ENCODE measurements at places on chromosomes 1 and 21.

DNA sequence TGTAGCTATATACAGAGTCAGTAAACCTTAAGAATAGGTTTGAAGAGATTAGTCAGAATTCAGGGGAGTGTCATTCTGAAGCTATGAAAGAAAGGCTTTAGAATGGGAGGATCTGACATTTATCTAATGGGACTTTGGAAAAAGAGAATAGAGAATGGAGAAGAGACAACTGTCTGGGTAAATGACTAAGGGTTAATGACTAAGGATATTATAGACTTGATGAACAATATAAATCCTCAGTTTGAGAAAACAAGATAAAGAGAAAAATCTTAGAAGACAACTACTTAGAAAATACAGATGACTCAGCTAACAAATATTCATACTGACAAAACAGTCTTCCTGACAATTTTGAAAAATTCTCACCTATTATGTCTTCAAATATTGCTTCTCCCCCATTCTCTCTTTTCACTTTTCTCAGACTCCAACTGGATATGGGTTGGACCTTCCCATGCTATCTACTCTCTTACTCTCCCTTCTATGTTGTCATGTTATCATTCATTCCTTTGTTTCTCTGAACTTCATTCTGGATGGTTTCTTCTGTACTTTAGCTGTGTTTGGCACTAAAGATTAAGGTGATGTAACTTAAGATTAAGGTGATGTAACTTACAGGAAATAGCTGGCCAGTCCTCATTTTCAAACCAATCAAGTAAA is 20.4 kb downstream of the SLC16A1 start:
- DNase-seq: no peak

- no peak for DNase-seq
Measured at GRCh38 chr1:228407106-228408040, 738 bp upstream of the TRIM11 start.

- no peak for DNase-seq
Measured at GRCh38 chr1:21175324-21175669, 1.4 kb downstream of the EIF4G3 start.

GRCh38 chr1:43639976-43640794 is 9.8 kb upstream of the KDM4A start:
- no peak for DNase-seq

- DNase-seq: no peak
Measured at GRCh38 chr1:61078618-61079295, 3.6 kb upstream of the NFIA start.

DNA sequence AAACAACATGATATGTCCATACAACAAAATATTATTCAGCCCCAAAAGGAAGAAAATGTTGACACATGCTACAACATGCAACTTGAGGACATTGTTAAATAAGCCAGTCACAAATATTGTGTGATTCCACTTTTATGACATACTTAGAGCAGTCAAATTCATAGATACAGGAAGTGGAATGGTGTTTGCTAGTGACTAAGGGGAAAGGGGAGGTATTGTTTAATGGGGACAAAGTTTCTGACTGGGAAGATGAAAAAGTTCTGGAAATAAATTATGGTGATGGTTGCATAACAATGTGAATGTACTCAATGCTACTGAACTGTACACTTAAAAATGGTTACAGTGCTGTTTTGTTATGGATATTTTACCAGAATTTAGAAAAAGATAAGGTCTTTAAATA is 77.7 kb downstream of the RHOU start:
- no peak for DNase-seq

DNA sequence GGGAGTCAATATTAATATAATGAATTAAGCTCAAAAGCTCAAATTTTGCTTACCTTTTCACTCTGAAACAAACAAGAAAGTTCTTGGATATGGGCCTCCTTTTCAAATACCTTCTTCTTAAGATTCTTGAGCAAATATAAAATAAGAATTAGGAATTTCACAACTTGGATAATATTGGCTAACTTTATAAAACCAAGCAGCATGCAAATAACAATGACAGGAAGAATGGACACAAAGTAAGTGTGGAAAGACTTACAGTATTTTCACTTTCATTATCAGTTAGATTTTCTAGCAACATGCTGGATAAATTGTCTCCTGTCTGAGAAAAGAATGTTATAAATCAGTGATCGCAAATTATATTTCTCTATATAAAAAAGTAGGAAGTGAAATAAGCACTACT is 13.2 kb downstream of the ODF2L start:
- DNase-seq: no peak

DNA sequence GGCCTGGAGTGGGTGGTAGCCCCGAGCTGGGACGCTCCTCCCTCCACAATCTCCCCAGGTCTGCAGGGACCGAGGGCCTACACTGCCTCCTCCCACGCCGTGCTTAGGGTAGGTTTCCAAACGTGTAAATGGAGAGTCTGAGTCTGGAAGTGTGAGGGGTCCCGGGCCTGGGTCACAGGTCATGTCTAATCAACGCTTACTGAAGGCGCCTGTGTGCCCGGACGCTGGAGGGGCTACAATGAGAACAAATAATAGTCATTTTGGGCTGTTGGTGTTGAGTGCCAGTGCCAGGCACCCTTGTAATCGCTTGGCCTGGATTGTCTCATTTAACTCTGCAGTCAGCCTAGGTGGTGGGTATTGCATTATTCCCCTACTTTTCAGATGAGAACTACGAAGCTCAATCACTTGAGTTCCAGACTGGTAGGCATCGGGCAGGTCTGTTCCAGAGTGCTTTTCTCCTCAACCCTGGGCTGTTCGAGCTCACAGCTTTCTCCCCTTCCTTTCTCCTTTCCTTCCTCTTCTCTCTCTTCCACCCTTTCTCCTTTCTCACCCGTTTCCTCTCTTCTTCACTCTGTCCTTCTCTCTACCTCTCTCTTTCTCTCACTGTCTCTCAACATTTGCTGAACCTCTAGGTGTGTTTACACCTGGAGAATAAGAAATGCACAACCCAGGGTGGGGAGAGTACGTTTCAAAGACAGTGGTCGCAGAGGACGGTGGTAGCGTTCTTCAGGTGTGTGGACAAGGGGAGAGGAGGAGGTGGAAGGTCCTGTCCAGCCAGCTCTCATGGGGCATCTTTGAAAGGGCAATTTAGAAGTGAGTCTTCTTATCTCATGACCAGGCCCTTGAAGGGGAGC is 883 bp downstream of the SLC66A1 start:
- DNase-seq: no peak

- DNase-seq: no peak
Measured at GRCh38 chr21:41438425-41439113, 12.5 kb downstream of the MX1 start.

DNA sequence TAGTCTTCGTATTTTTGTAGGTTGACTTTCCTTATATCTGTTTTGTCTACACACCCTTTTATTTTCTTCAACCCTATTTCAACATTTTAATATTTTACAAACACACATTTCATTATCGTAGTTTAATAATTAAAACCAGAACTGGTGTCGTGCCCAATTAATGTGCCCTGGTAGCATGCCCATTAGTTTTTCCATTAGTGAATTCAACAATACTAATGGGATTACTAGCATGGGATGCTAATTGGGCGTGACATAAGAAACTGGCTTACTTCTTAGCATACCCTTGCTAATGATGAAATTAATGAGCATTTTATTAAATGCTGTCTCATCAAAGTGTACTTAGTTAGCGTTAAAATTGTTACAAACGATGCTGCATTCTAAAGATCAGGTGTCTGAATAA is 332.7 kb downstream of the USH2A start:
- no peak for DNase-seq
